Stimulated activated CD8-positive, alpha-beta memory T cell treated with anti-CD3 and anti-CD28 coated beads, Interleukin-7, amount 100 ng/mL, for 4 hours (primary cell): ENCODE measurements at places on chromosomes 7 and 10.

DNA sequence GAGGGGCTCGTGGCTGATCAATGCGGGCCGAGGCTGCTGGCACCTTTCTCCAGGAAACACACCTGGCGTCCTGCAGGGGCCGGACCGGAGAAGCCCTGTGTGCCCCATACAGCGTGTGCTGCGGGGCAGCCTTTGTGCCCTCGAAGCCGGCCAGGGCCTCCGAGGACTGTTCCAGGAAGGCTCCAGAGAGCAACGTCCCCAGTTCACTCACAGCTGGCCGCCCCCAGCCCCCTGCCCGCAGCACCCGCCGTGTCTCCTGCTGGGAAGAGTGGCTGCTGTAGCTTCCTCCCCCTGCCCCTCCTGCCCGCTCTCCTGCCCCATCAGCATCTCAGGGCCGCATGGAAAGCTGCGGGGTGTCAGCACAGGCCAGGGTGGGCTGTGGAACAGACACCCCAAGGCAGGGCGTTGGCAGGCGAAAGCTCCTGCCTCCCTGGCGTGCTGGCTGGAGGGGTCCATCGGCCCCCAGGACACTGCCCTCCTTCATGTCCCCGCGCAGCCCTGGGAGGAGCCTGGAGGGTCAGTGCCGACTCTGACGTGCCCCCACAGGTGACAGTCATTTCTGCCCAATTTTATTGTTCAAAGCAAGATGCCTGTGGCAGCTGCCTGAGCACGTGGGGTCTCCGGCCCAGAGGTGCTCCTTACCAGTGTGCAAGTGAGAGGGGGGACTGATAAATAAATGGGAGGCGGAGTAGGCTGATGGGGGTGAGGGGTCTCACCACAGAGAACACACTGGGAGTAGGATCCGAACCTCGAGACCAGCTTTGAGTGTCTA is 95.8 kb upstream of the DIP2C start:
- DNase-seq = no peak

GRCh38 chr10:7159928-7160327 is 250.9 kb downstream of the SFMBT2 start:
- no peak for DNase-seq

- no peak for DNase-seq
These were observed 497.0 kb upstream of the PHF14 start for GRCh38 chr7:10476642-10477041.

GRCh38 chr10:110373059-110373458 is 68.3 kb upstream of the SMNDC1 start:
- DNase-seq = no peak

GRCh38 chr10:72746426-72747363 is 54.8 kb downstream of the MCU start:
- no peak for DNase-seq

DNA sequence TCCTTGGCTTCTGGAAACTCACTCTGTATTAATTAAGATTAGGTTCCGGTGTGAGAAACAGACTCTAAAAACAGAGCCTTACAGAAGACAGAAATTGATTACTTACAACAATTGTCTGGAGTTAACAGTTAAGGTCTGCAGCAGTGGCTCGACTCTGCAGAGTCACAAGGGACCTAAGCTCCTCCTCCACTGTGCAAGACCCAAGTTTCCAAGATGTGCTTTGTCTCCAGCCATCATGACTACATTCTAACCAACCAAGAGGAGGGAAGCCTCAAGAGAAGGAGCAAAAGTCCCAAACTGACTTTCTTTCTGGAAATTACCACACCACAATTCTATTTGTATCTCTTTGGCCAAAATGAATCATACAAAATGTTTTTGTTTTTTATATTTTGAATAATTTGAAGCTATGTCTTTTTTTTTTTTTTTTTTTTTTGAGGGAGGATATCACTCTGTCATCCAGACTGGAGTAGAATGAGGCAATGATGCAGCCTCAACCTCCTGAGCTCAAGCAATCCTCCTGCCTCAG is 14.2 kb upstream of the ODAD2 start:
- DNase-seq = no peak
